ENCODE measurements at places on chromosomes 13 and 19.

- no peak for DNase-seq
Measured at GRCh38 chr19:14510311-14511228, 7.6 kb downstream of the DNAJB1 start.

GRCh38 chr13:41597348-41598041, 140.1 kb downstream of the RGCC start:
- no peak for DNase-seq

GRCh38 chr19:31280287-31281006, 68.8 kb downstream of the TSHZ3 start:
- no peak for DNase-seq

DNA sequence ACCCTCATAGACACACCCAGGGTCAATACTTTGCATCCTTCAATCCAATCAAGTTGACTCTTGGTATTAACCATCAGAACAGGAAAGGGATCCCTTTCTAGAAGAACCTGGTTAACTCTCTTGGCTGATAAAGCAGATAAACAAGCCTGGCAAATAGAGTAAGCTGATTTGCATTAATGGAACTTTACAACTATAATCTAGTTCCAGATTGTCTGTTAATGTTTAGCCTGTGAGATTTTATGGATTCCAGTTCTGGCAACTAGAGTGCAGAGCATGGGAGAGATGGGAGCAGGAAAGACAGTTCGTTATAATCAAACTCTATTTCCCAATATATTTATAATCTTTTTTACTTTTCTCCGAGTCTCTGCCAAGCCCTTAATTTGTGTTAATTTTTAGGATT, 272.6 kb upstream of the KLHL1 start:
- DNase-seq, result no peak

GRCh38 chr13:110308656-110309359, 1.7 kb downstream of the COL4A2 start:
- DNase-seq, result no peak

GRCh38 chr19:1356508-1356865, 27.2 kb upstream of the NDUFS7 start:
- DNase-seq, result no peak

DNA sequence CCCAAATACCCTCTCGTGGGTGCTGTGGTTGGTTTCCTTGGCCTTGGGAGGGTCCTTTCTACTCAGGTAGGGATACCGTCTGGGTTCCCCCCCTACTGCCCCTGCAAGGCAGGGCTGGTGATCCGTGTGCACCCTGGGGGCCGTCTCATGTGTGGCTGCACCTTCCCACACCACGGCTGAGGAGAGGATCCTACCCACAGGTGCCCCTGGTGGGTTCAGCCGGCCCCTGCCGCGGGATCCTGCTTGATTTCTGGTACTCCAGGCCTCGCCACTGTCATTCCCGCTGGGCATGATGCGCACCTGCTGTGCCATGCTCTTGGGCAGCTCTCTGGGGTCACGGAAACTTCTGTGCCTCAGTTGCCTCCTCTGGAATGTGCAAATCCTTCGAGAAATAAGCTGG, 30.8 kb downstream of the EFNA2 start:
- no peak for DNase-seq

GRCh38 chr13:85657942-85658341, 141.3 kb downstream of the SLITRK6 start:
- DNase-seq, result no peak

All from activated naive CD8-positive, alpha-beta T cell treated with anti-CD3 and anti-CD28 coated beads, Interleukin-2, amount 50 U/mL, for 16 hours (primary cell).